Amniotic stem cell (primary cell): ENCODE measurements at places on chromosomes 4 and X.

DNA sequence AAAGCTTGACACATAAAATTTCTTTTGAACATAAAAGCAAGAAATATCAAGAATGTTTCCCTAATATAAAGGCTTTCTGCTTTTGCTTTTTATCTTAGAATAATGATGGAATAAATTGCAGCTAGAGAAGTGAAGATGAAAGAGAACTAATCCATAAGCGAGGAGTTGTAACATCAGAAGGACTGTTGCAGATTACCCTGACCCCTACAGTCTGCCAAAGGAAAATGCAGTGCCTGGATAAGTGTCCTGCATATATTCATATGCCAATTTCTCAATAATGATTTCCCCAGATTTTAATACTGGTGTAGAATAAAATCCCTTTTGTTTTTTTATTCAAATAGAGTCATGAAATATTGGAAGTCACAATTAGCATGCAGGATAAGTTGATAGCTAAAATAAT is 115.9 kb downstream of the MAGEC2 start:
- DNase-seq = no peak

GRCh38 chrX:357035-357692 is 29.5 kb downstream of the PPP2R3B start:
- DNase-seq = no peak

DNA sequence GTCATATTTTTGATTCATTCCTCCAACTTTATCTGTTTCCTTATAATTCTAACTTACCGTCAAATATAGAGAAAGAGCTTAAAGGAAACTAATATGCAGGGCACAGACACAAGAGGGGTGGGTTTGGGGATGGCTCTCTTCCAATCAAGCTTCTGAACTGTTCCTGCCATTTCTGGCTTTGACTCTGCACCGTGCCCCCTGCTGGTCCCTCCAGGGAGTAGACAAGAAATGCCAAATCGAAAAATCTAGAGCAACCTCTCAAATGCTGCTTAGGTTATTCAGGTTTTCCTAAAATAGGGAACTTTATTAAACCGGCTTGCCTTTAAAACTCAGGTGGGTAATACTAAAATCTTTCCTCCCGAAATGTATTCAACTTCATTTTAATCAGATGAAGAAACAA is 39.8 kb upstream of the VCX3A start:
- DNase-seq = no peak

GRCh38 chrX:17655211-17656034 is 81.9 kb upstream of the SCML1 start:
- DNase-seq = no peak

- DNase-seq = no peak
Observed at GRCh38 chr4:84726356-84726755, 143.4 kb downstream of the CDS1 start.

- DNase-seq = no peak
Observed at GRCh38 chr4:137994853-137995252, 247.3 kb downstream of the SLC7A11 start.

- no peak for DNase-seq
Observed at GRCh38 chr4:51960486-51960885, 59.7 kb downstream of the LRRC66 start.

DNA sequence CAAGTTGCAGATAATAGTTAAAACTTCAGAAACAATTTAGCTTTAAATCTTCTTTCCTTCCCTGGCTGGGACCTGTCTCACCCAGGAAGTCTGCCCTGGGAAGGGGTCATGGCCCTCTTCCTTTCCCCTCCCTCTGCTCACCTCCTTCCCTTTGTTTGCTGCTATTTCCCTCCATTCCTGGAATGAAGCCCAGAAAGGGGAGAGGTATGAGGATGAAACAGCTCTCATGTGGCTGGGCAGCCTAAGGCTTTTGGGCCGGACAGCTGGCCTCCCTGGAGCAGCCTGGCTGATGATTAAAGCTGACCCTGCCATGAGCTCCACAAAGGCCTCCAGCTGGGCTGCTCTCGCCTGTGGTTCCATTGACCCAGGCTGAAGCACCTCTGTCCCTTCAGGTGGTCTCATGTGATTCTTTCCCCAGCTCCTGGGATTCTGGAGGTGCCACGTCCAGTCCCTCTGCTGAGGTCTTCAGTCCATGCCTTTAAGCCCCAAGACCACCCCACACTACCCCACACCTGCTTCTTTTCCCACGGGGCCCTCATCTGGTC is 202.1 kb downstream of the PTTG2 start:
- no peak for DNase-seq

- no peak for DNase-seq
Observed at GRCh38 chrX:97909245-97909644, 1025.5 kb downstream of the RPA4 start.

DNA sequence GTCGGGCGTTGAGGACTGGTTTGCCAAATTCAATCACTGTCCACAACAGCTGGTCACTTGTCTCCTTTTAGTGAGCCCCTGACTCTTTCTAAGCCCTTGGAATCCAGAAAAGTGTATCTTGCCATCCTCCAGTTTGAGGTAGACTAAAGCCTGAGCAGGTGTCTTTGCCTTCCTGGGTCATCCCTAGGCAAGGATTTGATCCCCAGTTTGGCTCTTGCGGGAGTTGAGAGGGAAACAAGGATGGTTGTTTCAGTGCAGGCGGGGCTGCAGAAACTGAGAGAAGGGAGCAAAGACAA is 2.2 kb upstream of the FGF5 start:
- DNase-seq = no peak

- DNase-seq = peak; percentile 13
Observed at GRCh38 chr4:21512353-21512752, 436.2 kb downstream of the KCNIP4 start.

- no peak for DNase-seq
Observed at GRCh38 chrX:42704454-42704853, 73.5 kb downstream of the PPP1R2C start.

DNA sequence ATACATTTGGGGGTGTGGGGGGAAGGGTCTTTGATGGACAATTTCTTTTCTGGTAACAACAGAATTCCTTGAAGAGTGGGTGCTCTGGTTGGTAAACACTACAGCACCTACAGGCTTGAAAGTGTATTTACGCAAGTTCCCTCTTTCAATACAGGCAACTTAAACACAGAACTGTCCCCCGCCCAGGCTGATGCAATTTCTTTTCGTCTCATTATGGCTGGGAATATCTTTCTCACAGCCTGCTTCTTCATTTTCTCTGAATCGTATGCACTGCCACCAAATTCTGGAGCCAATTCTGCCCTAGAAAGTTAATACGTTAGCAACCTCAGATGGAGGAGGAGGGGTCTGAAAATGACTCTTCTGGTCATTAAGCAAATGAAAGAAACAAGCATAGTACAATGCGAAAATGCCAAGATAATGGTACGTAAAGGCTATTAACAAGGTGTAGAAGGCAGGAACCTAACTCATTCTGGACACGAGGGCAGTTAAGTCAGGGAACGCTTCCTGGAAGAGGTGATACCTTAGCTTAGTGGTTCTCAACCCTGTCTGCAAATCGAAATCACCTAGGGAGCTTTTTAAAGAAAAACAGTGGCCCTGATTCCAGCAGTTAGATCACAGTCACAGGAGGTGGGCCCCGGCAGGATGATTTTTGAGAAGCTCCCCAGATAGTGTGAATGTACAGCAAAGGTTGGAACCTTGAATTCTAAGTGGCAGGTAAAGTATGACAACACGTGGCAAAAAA is 1.0 kb downstream of the AGA start:
- DNase-seq = no peak

DNA sequence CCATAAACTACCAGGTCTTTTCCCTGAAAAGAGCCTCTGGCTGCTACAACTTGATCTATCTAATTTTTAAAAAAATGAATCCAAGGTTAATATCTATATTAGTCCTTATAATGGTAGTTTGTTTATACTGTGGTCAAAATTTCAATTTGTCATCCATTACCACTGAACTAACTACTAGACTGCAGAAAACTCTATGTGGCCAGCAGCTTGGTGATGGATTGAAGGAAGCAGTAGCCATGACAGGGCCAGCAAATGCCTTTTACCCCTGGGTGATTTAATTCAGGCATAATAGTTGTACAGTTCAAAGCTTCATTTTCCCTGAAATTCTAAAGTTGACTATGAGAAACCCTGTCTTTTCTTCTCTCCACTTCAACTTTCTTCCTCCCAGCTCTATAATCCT is 30.4 kb upstream of the PPARGC1A start:
- DNase-seq = no peak

- DNase-seq = no peak
Observed at GRCh38 chrX:136731207-136731782, 49.4 kb downstream of the ARHGEF6 start.

DNA sequence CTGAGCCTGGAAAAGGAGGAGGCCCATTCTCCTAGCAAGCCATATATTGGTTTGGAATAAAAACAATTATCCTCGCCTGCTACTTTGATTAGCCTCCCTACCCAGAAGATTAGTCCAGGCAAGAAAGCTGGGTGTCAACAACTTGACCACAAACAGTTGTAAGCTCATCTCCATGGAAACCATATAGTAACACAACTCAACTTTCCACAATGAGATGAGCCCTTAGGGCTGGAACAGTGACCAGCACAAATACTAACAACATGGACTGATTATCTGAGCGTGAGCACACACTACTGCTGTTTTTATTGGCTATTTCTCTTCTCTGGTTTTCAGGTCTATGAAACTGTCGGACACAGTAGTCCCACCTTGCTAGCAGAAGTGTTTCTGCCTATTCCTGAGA is 80.8 kb downstream of the CC2D2A start:
- no peak for DNase-seq

DNA sequence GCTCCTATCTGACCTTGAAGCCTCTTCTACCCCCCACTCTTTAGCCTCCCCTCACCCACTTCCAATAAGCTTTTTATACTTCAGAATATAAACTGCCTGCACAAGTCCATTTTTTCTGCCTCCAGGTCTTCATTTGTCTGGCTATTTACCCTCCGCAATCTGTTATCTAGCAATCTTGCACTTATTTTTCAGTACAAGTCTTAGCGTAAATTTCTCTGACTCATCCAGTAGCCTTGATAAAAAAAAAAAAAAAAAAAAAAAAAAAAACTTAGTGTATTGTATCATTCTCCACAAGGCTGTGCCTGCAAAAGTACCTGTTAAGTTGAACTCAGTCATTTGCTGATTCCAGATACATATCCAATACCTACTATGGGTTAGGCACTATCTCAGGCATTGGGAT is 219.5 kb upstream of the DKK2 start:
- DNase-seq = no peak

- no peak for DNase-seq
Observed at GRCh38 chrX:66004928-66005829, 34.7 kb downstream of the VSIG4 start.
